GM12891 (cell line): ENCODE measurements at places on chromosomes 4 and X.

DNA sequence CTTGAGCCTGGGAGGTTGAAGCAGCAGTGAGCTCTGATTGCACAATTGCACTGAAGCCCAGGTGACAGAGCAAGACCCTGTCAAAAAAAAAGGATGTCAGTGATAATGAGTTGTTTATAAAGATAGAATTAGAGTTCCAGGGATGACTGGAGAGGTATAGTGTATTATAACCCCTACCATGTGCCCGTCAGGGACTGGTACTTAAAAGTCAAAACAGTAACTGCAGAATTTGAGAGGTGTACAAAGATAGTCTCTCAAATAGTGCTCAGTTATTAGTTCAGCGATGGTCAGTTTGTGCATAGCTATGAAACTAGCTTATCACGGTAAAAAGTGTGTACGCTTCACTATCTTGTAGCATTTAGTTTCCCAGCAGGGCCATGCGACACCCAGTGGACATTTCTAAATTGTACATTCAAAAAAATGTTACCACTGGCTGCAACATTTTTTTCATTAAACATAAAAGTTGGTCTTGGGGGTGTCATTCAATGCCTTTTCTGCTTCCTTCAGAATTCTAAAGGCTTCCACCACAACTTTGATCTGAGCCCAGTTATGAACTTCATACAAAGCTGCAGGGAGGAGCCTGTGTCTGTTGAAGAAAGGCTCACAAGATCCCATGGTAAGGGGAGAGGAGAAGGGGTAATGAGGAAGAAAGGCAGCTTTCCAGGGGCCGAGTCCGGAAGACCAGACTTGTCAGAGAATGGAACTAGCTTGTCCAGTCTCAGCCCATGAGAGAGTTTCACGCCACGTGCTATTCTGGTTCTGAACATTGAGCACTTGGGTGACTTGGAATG, 9.2 kb upstream of the GYG2 start:
- DNase-seq, result no peak

DNA sequence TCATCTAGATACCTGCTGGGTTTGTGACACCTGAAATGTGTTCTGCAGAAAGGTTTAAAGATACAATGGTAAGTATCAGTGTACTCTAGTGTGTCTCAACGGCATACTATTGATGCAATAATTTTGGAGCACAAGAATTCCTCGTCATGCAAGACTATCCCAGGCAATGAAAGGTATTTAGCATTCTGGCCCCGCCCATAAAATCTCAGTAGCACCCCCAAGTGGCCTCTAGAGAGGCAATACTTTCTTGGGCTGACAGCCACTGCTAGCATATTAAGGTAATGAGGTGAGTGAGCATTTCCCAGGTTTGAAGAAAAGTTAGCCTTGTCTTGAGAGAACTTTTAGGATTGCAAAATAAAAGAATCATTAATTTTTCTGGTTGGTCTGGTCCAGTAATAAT, 24.0 kb downstream of the TAB3 start:
- DNase-seq, result no peak

DNA sequence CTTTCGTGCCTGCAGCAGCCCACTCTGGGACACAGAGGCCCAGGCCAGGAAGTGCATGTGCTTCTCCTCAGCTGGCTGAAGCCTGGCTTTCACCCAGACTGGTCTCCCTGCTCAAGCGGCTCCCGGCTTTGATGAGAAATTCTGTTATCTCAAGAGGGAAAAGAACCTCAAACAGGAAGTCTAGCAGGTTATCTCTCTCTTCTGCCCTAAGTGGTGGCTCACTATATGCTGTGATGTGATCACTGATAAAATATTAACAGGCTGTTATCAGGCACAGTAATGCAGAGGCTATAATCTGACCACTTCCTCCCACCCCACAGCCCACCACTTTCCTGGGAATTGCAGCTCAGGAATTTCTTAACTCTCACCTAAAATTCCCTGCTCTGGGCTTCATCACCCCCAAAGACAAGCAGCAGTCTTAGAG, 13.3 kb downstream of the CLDN2 start:
- DNase-seq, result no peak

GRCh38 chr4:1271686-1272085, 18.0 kb upstream of the MAEA start:
- no peak for DNase-seq

GRCh38 chr4:1166509-1167243, 5.7 kb downstream of the SPON2 start:
- no peak for DNase-seq

DNA sequence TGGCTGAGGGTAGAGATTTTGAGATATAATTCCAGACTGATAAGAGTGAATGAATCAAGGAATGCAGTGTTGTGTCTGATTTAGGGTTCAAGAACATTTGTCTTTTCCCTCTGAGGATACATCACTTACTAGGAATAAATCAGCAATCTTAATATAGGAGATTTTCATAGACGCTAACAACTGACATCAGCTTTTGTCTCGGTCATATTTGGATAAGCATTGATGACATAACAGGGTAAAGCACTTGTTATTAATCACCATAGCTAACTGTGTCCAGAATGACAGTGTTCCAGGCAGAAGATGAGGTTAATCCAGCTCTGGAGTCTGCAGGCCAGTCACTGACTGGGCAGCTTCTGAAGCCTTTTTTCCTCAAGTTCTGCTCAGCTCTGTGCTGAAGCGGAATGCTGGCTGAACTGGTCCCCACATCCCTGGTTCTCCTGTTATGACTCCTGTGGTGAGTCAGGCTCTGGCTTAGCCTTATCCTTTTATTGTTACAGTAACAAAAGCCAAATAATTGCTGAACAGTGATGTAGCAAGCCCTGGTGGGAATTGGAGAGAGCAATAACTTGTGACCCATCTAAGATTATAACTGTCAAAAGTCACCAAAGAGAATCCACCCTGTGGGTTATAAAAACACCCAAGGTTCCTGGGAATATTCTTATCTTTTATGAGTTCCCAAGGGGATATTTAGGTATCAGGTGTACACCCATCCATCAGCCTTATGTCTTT, 41.8 kb downstream of the FNIP2 start:
- DNase-seq, result no peak

- no peak for DNase-seq
These were observed 403.7 kb downstream of the MID1IP1 start for GRCh38 chrX:39204945-39205344.
